ENCODE measurements at places on chromosomes 3 and 15. TPM values are rescaled to one million over a fixed set of nuclear protein-coding genes. Genes with fewer than 3 reads are reported as not detected.

ADAMTSL3 gene
- 0.58 TPM for total RNA-seq

SLC22A13 gene
- not detected for total RNA-seq

PLA2G4D gene
- total RNA-seq, result not detected

CEP97 gene
- total RNA-seq, result 7.9 TPM

TUSC7 gene
- total RNA-seq, result not detected

PAQR5 gene
- total RNA-seq, result 10.1 TPM

APOD gene
- not detected for total RNA-seq

P2RY1 gene
- total RNA-seq, result 0.06 TPM

COL6A5 gene
- not detected for total RNA-seq

KCNH8 gene
- total RNA-seq, result 0.40 TPM

SLC28A2 gene
- total RNA-seq, result not detected

LRRC57 gene
- 14.7 TPM for total RNA-seq

OCA2 gene
- total RNA-seq, result not detected

ITIH1 gene
- not detected for total RNA-seq

CLCN2 gene
- total RNA-seq, result 5.2 TPM

ANKUB1 gene
- not detected for total RNA-seq

PPARG gene
- 14.7 TPM for total RNA-seq

AP3B2 gene
- total RNA-seq, result under 0.01 TPM

POLR2H gene
- 182 TPM for total RNA-seq

STAB1 gene
- 0.14 TPM for total RNA-seq

KLF15 gene
- 0.14 TPM for total RNA-seq

GOLGB1 gene
- 10.5 TPM for total RNA-seq

APPL1 gene
- total RNA-seq, result 27.0 TPM

PIK3CA gene
- total RNA-seq, result 11.7 TPM

NPAP1 gene
- 0.07 TPM for total RNA-seq

ISY1 gene
- 7.8 TPM for total RNA-seq

B3GNT5 gene
- total RNA-seq, result 23.0 TPM

TMPRSS7 gene
- total RNA-seq, result not detected

CXCR6 gene
- total RNA-seq, result not detected

EAF2 gene
- 3.0 TPM for total RNA-seq

TMEM40 gene
- 3.0 TPM for total RNA-seq

CSTA gene
- not detected for total RNA-seq

All from epithelial cell of proximal tubule (primary cell).